CD4-positive, alpha-beta memory T cell (primary cell): ENCODE measurements at places on chromosomes 4 and X.

- DNase-seq: no peak
Observed at GRCh38 chr4:7253837-7254236, 61.5 kb downstream of the SORCS2 start.

- DNase-seq: no peak
Observed at GRCh38 chr4:42541647-42542046, 115.3 kb downstream of the ATP8A1 start.

- no peak for DNase-seq
Observed at GRCh38 chr4:78722320-78722719, 53.8 kb upstream of the BMP2K start.

- no peak for DNase-seq
Observed at GRCh38 chr4:153467897-153468262, 1.7 kb downstream of the TMEM131L start.

DNA sequence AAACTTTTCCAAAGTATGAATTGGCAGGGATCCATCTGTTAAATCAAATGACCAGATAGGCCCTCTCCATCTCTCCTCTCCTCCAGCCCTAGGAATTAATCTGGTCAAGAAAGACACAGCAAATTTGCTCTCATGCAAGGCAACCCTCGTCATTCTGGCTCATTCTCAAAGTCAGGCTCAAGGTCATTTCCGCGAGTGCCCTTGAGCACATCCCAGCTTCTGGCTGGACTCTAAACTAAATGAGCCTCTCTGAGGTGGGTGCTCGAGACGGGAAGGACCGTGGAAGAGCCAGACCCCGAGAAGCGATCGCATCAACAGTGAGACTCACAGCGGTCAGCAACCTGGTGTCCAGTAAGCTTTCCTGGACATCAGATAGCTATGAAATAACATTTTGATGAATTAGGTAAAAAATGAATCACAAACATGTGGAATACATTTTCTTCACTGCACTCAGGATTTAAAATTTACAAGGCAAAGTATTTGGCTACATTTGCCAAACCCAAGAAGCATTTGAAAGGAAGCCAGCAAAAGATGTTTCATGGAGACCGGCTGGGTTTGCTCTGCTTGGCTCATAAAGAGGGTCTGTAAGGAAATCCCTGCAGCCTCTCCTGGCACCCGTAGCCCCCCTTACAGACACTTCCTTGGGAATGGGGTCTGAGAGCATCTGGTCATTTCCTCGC lies 121.0 kb downstream of the ENPP6 start:
- no peak for DNase-seq

DNA sequence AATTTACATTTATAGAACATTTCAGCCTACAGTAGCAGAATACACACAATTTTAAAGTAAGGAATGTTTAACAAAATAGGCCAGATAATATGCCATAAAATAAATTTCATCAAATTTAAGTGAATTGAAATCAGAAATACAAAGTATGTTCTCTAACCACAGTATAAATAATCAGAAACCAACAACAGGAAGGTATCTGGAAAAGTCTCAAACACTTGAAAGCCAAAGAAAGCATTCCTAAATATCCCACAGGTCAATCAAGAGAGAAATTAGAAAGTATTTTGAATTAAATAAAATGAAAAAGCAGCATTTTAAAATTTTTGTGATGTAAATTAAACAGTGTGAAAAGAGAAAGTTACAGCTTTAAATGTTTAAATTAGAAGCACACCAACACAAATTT lies 899.2 kb downstream of the PDHA2 start:
- DNase-seq: no peak

DNA sequence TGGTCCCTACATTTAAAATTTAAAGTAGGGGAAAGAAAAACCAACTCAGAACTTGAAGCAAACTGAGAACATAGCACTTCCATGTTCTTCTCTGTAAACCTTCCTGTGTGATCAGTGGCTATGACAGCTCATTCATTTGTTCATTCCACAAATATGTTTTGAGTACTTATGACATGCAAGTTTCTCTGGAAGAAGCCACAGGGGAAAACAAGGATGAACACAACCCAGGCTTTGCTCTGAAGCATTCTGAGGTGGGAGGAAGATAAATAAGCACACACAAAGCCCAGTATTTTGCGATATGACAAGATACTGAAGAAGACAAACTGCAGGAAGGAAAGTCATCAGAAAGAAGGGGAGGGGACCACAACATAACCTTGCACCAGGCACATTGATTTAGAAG lies 96.4 kb downstream of the CHIC2 start:
- no peak for DNase-seq

GRCh38 chrX:6223516-6223915 lies 5.2 kb downstream of the NLGN4X start:
- no peak for DNase-seq

GRCh38 chr4:80036949-80037685 lies 35.9 kb downstream of the ANTXR2 start:
- no peak for DNase-seq

DNA sequence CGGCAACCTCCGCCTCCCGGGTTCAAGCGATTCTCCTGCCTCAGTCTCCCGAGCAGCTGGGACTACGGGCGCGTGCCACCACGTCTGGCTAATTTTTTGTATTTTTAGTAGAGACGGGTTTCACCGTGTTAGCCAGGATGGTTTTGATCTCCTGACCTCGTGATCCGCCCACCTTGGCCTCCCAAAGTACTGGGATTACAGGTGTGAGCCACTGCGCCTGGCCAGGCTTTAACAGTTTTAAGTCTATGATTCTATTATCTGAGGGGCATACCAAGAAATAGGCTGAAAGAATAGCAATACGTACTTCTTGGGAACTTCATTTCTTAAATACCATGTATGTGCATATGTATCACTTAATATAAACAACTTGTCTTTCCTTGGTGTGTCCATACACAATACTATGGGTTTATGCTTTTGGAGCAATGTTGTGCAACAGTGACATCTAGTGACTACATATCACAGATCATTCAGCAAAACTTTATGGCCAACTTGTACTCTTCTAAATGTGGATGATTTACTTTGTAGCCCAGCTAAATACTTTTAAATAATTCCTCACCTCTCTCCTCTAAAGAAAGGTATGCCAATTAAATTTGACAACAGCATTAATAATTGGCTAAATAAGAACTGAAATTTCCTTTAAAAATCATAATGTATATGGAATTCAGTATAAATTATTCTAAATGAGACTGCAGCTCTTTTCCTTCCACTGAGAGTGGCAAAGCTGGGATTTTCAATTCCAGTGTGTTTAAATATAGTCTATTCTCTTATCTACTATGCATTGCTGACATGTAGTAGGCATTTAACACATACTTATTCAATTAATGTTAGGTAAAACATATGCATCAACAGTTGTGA lies 10.4 kb downstream of the SLC9B1 start:
- DNase-seq: peak; percentile 59

DNA sequence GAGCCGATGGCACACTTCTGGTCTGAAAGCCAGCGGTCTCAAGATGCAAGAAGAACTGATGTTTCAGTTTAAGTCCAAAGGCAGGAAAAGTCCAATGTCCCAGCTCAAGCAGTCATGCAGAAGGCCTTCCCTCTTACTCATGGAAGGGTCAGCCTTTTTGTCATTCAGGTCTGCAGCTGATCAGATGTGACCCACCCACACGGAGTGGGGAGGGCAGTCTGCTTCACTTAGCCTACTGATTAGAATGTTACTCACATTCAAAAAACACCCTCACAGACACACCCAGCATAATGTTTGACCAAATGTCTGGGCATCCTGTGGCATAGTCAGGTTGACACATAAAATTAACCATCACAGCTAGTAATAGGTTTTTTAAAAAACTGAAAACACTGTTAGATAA lies 6.6 kb downstream of the HCCS start:
- no peak for DNase-seq

DNA sequence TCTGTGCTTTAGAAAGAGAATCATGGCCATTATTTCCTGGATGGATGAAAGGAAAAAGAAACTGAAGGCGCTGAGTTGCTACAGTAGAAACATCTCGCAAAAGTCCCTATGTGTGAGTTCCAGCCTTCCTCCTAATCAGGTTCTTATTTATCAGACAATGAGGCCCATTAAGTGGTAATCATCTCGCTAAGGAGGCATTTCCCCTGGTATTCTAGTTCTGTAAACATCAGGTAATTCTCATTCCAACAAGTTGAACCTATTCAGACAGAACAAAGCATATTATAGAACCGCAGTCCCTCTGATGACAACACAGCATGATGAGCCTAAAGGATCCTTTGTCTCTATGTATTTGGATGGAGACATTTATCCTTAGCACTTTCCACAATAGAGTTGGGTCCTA lies 205.7 kb upstream of the MAOA start:
- DNase-seq: no peak

DNA sequence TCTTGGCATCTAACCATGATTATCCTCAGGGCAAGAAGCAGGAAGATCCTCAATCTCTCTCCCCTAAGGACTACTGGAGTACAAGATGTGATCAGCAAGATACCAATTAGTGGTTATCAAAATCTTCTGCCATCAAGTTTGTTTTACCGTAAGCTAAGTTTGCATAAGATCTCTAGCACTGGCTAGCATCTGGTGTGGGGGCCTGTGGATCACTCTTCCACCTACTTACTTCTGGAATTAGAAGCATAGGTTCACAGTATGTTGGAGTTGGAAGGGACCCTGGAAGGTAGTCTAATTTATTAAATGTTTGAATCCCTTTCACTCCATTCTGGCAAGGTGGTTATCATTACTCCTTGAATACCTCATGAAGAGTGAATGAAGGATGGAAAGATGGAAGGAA lies 93.3 kb upstream of the BANK1 start:
- DNase-seq: no peak

DNA sequence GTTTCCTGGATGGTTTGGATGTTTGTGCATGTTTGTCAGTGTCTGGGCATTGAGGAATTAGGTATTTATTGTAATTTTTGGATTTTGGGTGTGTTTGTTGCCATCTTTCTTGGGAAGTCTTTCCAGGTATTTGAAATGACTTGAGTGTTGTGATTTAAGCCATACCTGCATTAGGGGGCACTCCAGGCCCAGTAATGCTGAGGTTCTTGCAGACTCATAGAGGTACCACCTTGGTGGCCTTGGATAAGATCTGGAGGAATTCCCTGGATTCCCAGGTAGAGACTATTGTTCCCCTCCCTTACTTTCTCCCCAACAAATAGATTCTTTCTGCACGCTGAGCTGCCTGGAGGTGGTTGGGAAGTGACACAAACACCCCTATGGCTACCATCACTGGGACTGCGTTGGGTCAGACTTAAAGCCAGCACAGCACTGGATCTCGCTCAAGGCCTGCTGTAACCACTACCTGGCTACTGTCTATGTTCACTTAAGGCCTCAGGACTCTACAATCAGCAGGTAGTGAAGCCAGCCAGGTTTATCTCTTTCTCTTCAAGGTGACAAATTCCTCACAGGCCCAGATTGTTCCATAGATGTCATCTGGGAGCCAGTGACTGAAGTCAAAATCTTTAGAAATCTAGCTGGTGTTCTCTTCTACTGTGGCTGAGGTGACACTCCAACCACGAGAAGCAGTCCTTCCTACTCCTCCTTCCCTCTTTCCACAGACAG lies 643.6 kb downstream of the PDHA2 start:
- no peak for DNase-seq

DNA sequence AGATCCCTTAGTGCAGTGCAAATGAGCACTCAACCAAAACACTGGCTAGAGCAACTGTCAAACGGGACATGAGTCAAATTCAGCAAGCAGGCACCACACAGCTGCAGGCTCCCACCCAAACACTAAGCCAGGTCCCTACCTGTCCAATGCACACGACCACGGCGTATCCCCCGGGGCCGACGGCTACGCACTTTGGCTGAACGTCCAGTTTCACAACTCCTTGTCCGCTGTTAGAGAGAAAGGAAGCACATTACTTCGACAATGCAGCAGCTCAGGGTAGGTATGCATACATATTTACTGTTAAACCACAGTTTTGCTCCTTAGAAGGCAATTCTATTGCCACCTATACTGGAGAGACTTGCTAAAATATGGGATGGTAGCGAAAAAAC lies 35.4 kb downstream of the WDR1 start:
- no peak for DNase-seq

DNA sequence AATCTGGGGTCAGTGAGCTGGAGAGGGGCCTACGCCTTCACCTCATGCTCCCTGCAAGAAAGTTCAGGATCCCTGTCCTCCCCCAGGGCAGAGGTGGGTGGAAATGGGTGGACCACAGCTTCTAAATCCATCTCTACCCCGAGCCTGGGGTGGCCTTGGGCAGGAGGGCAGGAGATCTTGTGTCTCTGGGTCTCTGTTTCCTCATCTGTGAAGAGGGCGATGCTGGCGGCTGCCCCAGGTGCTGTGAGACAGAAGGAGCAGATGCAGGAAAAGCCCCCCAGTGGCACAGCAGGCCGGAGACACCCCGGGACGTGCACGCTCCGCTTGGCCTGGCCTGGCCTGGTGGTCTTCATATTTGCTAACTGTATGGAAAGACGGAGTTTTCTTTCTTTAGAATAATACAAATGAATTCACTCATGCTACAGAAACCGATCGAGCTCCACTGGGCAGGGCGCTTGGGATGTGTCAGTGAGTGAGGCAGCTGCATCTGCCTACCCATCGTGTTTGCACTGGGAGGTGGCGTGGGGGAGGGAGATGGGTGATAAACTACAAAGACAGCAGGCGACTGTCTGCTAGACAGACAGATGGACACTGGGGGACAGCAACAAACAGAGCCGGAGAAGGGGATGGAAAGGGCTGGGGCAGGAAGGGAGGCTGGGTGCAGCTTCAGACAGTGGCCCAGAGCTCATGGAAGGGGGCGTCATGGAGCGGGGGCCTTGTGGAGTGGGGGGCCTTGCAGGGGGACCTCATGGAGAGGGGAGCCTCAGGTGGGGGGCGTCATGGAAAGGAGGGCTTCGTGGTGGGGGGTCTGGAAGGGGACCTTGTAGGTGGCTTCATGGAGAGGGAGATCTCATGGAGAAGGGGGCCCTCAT lies 136.2 kb downstream of the CPZ start:
- no peak for DNase-seq

DNA sequence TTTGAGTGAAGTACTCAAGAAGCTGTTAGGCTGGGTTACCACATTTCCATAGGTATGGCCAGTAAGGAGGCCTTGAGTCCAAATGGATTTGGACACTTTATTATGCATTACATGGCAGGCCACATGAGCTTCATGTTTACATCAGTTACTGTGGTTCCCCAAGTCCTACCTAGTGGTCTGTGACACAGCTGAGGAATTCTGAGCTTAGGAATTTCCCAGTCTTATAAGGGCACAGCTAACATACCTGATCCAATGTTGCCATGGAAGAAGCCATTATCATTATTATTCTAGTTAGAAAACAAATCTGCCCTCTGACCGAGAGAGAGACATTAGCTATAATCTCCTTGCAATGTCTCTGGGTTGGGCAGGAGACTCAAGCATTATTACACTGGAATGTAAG lies 174.4 kb upstream of the NUDT10 start:
- DNase-seq: no peak

- no peak for DNase-seq
Observed at GRCh38 chrX:70908541-70908940, at the start of gene TEX11. Gene TEX11 (minus strand): TSS chrX:70908711. CDS start chrX:70907789, 922 bp downstream.
